Endodermal cell (in vitro differentiated cells): ENCODE measurements at places on chromosomes 7 and 10.

- DNase-seq = peak; percentile 20
Measured at GRCh38 chr10:49289480-49289879, 9.5 kb upstream of the C10orf71 start.

- DNase-seq = no peak
Measured at GRCh38 chr7:38413784-38414183, 140.3 kb upstream of the TARP start.

- no peak for DNase-seq
Measured at GRCh38 chr10:35502692-35503091, 102.4 kb upstream of the GJD4 start.

GRCh38 chr7:74002474-74003017, 25.4 kb upstream of the ELN start:
- no peak for DNase-seq

DNA sequence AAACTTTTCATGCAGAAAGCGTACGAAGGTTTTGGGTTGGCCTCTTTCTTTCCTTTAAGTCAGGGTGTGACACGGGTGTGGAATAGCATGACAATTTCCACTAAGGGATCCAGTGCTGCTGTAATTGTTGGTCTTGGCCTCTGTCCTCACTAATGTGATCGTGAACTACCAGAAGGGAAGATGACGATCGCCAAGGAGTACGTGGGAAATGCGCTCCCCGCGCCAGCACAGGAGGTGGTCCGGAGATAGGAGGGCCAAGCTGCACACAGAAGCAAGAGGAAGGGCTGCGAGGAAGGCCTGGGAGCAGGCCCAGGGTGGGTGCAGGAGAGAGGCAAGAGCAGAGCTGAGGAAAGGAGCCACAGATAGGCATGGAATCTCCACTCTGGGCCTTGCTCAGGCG, 79.7 kb upstream of the PODXL start:
- no peak for DNase-seq

GRCh38 chr10:1154531-1155295, 98.5 kb downstream of the WDR37 start:
- peak; percentile 36 for DNase-seq

GRCh38 chr7:126411032-126411820, 841.5 kb downstream of the GRM8 start:
- DNase-seq = no peak

GRCh38 chr10:62021978-62022802, 120.7 kb downstream of the ARID5B start:
- DNase-seq = peak; percentile 80

DNA sequence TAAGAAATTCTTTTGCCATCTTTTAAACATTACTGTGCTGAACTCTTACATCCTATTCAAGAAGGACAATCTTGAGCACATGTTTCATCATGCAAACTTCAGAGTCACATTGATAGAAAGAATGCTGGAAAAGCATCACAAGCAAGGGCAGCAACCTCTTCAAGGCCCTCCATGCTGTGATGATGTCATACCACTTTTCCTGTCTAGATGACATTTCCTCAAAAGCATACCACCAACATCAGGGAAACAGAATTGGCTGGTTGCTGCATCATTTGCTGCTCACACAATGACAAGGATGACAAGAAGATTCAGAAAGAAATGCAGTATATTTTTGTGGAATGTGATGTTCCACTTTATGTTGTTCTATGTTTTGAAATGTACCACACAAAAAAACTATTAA, 37.6 kb downstream of the CYP2C8 start:
- DNase-seq = no peak

DNA sequence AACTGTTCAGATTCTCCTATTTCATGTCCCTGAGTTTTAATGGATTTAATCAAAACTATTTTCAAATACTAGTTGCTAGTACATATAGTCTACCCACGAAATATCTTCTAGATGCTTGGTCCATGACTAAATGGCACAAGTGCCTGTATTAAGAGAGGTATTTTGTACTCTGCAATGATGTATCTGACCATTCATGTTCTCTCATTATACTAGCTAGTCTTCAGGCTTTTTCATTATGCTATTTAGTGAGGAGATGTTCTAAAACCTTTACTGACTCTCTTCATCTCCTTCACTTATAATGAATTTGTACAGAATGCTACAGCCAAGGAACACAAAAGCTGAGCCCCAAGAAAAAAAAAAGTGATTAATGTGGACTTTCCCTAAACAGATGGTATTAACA, 222.5 kb downstream of the AHR start:
- no peak for DNase-seq
